ENCODE measurements at places on chromosomes 3 and 15.

DNA sequence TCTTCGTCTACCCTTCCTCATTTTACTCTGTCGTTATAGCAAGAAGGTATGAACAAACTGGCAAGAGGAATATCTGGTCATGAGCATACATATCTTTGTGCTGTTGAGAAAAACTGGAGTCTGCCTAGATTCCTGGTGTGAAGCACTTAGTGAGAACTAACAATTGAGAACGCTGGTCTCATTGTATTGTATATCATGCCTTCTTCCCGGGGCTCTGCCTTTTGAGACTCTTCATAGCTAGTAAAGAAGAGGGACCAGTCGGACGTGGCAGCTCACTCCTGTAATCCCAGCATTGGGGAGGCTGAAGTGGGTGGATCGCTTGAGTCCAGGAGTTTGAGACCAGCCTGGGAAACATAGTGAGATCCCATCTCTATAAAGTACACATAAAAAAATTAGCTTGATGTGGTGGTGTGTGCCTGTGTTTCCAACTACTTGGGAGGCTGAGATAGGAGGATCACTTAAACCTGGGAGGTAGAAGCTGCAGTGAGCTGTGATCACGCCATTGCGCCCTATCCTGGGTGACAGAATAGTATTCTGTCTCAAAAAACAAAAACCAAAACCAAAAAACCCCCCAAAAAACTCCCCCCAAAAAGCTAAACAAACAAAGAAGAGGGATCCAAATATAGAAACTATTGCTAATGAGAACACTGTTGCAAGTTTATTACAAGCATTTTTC lies 11.8 kb downstream of the CMC1 start:
- no peak for DNase-seq

DNA sequence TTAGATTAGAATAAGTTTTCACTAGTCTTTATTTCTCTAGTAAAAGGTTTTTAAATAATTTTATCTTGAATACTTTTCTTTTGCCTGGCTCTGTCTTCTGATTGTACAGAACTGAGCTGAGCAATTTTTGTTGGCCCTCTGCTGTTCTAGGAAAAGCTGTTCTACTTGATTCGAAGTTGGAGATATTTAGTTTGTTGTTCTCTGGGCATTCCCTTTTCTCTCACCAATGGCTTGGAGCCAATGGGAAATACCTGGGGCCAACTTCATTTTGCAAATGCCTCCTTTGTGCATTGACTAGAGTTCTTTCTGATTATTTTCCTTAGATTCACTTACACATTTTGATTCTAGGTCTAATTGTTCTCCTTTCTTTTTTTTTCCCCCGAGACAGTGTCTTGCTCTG lies 16.5 kb downstream of the ABHD5 start:
- no peak for DNase-seq

DNA sequence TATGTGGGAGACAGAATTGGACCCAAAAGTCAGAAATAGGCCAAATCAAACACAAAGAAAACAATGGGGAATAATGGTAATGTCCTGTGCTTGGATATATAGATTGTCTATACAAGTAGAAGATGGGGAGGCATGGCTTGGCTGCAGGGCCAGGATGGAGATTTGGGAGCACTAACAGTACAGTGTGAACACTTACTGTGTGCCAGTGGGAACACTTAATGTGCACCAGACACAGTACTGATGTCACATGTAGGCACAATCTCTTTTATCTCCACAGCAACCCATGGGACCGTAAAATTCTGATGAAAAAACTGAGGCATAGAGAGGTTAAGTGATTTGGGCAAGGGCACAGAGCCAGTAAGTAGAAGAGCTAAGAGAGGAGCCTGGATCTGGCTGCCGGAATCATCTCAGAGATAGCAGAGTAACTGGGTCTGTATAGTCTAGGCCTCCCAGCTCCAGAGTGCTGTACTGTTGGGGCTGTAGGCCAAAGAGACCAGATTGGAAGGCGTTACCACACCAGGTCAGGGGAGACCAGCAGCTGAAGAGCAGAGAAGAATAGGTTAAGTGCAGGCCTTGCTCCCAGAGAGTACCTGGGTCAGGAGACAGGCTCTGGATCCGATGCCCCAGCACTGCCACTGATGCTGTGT lies 63.3 kb downstream of the RLBP1 start:
- DNase-seq: no peak

DNA sequence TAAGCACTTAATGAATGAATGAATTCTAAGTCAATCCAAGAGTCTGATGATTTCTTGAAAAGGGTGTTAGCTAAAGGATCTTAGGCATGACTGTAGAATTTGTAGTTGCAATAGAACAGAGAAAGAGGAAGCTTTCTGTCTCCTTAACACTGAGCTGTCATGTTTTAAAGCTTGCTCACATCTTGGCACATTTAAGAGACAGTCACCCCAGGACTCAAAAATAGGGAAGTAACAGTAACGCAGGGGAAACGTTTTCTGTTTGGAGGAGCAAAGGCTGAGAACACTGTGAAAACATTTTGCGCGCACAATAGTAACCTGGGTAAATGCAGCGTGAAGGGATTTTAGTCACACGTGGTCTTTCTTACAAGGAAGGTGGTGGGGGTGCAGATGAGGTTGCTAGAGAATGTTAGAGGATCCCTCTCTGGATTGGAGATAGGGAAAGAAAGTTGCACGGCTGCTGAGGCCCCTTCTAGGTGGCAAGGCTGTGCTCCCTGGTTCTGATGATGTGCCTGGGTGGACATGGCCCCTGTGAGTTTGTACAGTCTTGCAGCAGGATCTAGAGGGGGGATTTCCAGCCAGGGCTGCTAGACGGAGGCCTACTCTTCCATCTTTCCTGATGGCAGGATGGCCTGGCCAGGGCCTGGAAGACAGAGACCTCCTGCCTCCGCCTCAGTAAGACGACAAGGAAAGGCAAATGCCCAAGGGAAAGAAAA lies 12.0 kb downstream of the STARD5 start:
- no peak for DNase-seq

- no peak for DNase-seq
Observed at GRCh38 chr3:32950516-32950915, 928 bp upstream of the CCR4 start.

DNA sequence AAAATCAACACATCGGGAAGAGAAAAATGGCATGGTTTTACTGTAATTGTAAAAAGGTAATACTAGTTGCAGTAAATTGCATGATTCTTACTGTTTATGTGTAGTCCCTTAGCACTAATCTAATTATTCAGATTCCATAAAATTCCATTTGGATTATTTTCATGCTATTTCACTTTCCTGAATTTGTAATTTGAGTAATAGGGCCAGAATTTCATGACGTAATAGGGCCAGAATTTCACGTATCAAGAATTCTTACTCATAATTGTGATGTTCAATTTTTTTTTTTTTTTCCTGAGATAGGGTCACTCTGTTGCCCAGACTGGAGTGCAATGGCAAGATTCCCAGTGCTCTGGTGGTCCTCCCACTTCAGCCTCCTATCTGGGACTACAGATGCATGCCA lies 2.9 kb upstream of the U2SURP start:
- no peak for DNase-seq

- no peak for DNase-seq
Observed at GRCh38 chr3:136428167-136428566, 178.0 kb downstream of the PCCB start.

- no peak for DNase-seq
Observed at GRCh38 chr3:32958509-32958908, 7.1 kb downstream of the CCR4 start.

DNA sequence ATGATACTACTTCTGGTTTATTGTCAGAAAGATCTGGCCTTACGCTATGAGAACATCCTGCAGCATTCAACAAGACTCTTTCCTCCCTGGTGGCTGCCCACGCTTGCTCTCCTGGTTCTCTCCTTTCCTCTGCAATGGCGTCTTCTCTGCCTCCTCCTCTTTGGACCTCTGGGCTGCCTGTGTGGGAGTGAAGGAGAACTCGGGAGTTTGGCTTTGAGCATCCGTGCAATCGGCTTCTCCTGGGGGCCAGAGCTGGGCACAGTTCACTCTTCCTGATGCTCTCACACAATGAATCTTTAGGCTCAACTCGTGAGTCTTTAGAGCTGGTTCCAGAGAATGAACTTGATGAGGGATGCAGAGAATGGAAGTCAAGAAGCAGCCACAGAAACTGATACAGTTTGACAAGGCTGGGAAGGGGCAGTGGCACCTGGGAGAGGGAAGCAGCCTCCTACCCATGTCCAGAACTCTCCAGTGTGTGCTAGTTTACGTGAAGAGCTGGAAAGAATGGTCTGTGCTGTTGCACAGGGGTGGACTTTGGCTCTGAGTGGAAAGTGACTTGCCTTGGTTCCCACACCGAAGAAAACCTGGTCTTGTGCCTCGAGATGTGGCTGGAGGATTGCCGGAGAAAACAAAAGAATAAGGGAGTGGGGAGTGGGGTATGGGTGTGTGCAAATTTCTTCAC lies 37.9 kb downstream of the RPLP1 start:
- no peak for DNase-seq

- peak; percentile 37 for DNase-seq
Observed at GRCh38 chr15:68205954-68206539, 915 bp upstream of the CALML4 start.

DNA sequence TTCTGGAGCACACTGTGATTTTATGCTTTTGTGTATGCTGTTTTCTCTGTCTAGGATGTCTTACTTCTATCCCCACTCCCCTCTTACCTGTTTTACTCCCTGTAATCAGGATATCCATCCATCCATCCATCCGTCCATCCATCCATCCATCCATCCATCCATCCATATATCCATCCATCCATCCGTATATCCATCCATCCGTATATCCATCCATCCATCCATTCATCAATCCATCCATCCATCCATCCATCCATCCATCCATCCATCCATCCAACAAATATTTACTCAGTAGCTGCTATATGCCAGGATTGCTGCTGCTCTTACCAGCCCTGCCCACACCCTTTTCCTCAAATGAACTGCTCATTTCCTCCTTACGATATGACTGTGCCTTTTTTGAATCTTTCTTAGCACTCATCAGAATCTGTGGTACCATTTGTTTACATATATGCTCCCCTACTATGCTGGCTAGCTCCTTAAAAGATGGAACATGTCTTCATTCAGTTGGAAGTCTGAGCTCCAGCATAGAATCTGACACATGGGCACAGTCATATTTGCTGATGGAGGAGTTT lies 35.2 kb downstream of the USP13 start:
- DNase-seq: peak; percentile 55

GRCh38 chr15:89932880-89933279 lies 20.1 kb upstream of the ARPIN start:
- no peak for DNase-seq

GRCh38 chr3:102400142-102400541 lies 34.7 kb upstream of the ZPLD1 start:
- DNase-seq: no peak

Data from T-helper 1 cell (primary cell).